ENCODE measurements at places on chromosomes 6 and 20.

DNA sequence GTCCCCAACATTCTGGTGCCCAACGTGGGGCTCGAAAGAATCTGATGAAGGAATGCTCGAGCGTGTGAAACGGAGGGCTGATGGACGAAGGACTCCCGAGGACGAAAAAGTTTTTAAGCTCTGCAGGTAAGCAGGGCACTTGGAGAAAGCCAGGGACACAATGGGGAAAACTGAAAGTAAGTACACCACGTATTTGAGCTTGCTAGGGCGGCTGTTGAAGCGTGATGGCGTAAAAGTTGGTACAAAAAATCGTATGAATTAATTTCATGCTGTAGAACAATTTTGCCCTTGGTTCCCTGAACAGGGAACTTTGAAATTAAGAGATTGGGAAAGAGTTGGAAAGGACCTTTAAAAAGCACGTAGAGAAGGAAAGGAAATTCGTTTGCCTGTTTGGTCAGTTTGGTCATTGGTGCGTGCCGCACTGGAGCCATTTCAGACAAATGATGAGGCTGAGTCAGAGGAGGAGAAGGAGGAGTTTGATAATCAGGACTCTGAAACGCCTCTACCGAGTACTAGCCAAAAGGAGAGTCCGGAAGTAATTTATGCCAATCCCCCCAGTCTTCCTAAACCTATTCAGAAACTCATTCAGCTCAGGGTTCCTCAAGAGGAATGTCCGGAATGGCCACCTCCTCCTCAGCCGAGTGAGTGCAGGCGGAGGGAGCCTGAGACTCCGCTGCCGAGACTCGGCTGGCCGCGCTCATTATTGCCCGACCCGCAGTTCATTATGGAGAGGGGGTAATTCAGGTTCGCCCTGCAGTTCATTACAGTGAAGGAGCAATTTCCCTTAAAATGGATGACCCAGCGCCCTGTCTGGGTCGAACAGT is 59.2 kb upstream of the PRSS16 start:
- peak overlapping the region; percentile 87 for H3K4me3 ChIP-seq
- H3K4me1 ChIP-seq: peaks cover 7% of the 10 kb centered on the region
- no peak for DNase-seq
- no peaks in the 10 kb centered on the region for H3K36me3 ChIP-seq

DNA sequence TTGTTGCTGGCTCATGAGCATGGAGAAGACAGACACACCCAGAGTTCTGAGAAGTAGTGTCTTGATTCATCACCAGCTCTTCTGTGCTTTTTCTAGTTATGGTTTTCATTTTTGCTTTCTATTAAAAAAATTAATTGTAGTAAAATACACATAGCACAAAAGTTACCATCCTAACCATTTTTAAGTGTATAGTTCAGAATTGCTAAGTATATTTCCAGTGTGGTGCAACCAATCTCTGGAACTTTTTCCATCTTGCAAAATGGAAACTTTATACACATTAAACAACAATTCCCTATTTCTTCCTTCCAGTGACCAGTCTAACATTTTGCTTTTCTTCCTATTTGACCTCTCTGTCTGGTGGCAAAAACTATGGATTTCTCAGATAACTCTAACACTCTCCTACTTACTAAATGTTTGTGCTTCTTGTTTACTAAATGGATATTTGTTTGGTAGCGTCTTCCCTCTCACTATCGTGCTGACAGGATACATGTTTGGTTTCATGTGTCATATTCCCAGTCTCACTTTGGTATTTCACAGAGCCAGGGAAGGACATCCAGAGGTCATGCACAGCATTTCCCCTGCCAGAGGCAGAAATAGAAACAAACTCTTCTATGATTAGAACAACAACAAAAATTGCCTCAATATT is 40.6 kb downstream of the TXLNB start:
- H3K36me3 ChIP-seq: peaks cover 11% of the 10 kb centered on the region
- H3K27ac ChIP-seq: peak overlapping the region; percentile 62
- H3K27me3 ChIP-seq: no peaks in the 10 kb centered on the region

GRCh38 chr20:58587467-58587866 is 63.6 kb upstream of the STX16 start:
- H3K4me1 ChIP-seq: no peaks in the 10 kb centered on the region
- no peak for DNase-seq
- H3K27me3 ChIP-seq: peaks cover 23% of the 10 kb centered on the region
- H3K27ac ChIP-seq: no peak overlapping the region
- no peak overlapping the region for H3K4me3 ChIP-seq

DNA sequence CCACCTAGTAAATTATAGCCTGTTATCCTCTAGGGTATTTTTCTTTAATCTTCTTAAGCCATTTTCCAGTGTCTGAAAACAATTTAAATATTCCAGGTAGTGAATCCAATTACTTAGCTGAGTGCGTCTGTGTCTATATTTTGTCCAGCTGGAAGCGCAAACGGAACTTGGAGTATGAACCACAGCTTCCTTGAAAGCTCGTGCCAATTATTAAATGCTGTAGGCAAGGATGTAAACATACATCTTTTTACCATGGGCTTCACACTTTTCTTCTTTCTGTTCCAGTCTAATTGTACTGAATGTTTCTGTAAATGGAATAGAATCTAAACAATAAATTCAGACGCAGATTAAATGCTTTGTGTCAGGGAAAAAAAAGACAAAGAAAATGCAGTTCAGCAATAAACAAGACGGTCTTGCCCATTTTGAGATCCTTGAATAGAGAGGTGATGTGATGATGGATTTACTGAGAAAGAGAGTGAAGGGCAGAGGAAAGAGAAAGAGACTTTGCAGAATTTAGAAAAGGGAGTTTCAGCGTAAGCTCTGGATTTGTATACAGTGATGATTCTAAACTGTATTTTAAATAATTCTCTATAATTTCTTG is 1.9 kb downstream of the PLCB1 start:
- peaks cover 2% of the 10 kb centered on the region for H3K4me1 ChIP-seq
- H3K4me3 ChIP-seq: no peak overlapping the region
- H3K27me3 ChIP-seq: peaks cover 14% of the 10 kb centered on the region
- H3K27ac ChIP-seq: no peak overlapping the region
- no peak for DNase-seq
- H3K36me3 ChIP-seq: no peaks in the 10 kb centered on the region

- no peaks in the 10 kb centered on the region for H3K4me1 ChIP-seq
- no peak overlapping the region for H3K4me3 ChIP-seq
- H3K36me3 ChIP-seq: no peaks in the 10 kb centered on the region
- DNase-seq: no peak
- H3K27ac ChIP-seq: no peak overlapping the region
Observed at GRCh38 chr6:117440706-117441525, 15.2 kb upstream of the ROS1 start.

GRCh38 chr20:50575865-50576720 is 65.9 kb downstream of the PTPN1 start:
- no peak overlapping the region for H3K4me3 ChIP-seq
- peaks cover 33% of the 10 kb centered on the region for H3K4me1 ChIP-seq
- H3K27me3 ChIP-seq: no peaks in the 10 kb centered on the region
- peak overlapping the region; percentile 48 for H3K27ac ChIP-seq
- H3K36me3 ChIP-seq: peaks cover 38% of the 10 kb centered on the region

Measured in memory B cell (primary cell).